ENCODE measurements at places on chromosomes 2 and 18.

- DNase-seq, result no peak
Measured at GRCh38 chr2:171762879-171763573, 75.8 kb downstream of the DYNC1I2 start.

DNA sequence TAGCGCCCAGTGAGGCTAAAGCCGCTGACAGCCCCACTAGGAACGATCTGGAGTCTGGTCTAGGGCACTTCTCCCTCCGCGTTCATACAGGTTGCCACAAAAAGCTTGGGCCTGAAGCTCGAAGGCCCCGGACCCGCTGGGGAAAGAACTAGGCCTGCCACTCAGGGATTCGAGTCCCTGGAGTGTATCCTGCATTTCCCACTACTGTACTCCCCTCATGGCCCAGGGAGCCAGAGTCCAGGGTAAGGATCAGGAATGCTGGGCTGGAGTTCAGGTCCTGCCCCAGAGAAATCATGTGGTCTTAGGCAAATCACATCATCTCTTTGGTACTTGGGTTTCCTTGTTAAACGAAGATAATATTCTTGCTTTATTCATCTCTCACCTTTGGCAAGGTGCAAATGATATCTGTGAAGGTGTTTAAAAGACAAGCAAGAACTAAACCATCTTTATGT, 1.4 kb upstream of the ZFP36L2 start:
- no peak for DNase-seq

DNA sequence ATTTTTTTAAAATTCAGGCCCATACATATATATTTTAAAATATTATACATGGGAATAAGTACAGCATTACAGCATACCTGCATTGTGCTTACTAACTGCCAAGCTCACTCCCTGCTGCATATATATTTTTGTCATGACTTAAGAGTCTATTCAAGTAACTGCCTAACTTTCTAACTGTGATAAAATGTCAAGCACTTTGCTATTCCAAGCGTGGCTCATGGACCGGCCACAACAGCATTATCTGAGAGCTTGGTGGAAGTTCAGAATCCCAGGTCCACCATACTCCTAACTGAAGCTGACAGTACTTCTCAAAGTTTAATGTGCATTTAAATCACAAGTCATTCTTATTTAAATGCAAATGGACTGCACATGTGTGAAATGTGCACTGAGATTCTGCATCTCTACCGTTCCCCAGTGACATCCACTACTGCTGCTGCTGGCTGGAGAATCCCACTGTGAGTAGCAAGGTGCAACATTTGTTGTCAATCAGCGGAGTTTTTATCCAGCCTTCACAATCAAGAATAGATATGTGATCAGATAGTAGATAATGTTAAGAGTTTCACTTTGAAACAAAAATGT, 79.1 kb downstream of the DYM start:
- DNase-seq, result no peak

DNA sequence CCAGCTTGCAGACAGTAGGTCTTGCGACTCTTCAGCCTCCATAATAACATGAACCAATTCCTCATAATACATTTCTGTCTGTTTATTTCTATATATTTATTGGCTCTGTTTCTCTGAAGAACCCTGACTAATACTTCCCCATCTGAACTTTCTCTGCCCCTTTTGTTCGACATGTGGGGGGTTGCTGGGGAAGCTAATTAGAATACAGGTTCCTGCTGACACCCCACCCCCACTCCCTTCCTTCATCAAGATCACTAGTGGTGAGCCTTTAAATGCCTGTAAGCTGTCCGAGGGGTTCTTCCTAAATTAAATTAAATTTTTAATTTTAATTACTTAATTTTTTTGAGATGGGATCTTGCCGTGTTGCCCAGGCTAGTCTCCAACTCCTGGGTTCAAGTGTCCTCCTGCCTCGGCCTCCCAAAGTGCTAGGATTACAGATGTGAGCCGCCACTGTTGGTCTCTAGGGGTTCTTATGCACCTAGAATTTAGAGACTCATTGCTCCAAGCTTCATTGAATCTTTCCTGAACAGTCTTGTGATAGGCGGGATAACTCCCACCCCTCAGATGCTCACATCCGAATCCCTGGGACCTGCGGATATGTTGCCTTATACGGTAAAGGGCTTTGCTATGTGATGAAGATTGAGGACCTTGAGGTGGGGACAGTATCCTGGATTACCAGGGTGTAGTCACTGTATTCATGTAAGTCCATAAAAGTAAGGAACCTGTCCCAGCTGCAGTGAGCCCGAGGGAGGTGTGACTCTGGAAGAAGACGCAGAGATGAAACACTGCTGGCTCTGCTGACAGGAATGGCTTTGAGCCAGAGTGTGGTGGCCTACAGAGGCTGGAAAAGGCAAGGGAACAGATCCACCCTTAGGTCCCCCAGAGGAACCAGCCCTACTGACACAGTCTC, 26.2 kb downstream of the HPCAL1 start:
- no peak for DNase-seq

- no peak for DNase-seq
Measured at GRCh38 chr2:236574424-236575145, 5.0 kb downstream of the ACKR3 start.

DNA sequence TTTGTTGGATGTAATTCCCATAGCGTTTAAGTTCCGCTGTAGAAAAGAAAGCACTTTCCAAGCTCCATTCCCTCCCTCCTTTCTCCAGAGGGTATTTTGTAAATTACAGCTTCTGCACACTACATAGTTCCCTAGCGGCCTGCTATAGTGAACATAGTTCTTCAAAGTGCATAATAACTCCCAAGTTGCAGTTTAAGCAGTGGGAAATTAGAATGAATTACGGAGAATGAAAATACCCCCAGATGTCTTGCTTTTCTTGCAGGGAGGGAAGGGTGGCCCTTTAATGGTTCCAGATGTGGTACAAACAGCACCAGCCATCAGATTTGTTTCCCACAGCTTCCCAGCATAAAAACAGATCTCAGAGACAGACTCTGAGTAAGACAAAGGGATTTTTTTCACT, 893.9 kb downstream of the SUCLG1 start:
- no peak for DNase-seq

- DNase-seq, result no peak
Measured at GRCh38 chr2:239212929-239213642, 187.7 kb downstream of the HDAC4 start.

DNA sequence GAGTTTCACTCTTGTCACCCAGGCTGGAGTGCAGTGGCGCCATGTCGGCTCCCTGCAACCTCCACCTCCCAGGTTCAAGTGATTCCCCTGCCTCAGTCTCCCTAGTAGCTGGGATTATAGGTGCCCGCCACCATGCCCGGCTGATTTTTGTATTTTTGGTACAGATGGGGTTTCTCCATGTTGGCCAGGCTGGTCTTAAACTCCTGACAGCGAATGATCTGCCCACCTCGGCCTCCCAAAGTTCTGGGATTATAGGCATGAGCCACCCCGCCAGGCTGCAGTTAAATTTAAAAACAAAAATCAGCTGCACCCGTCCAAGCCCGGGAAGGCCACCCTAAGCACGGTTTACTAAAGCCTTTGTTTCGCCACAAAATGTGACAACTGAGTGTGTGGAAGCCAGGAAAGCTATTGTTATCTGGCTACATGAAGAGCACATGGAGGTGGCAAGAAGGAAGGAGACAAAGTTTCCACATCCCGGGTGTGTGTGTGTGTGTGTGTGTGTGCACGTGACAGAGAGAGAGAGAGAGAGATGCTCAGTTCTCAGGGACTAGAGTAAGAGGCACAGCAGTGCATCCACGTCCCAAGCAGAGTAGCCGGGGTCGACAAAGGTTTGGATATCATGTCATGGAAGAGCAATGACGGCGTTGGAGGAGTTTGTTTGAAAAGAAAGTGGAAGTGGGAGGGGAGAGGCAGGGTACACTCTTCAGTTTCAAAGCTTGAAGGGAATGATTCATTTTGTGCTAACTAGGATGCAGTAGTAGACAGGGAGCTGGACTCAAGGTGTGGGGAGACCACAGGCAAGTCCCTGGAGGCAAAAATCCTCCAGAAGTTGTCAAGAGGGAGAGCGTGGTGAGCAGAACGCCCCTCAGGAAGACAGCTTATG, 20.1 kb downstream of the INPP5D start:
- DNase-seq, result no peak

DNA sequence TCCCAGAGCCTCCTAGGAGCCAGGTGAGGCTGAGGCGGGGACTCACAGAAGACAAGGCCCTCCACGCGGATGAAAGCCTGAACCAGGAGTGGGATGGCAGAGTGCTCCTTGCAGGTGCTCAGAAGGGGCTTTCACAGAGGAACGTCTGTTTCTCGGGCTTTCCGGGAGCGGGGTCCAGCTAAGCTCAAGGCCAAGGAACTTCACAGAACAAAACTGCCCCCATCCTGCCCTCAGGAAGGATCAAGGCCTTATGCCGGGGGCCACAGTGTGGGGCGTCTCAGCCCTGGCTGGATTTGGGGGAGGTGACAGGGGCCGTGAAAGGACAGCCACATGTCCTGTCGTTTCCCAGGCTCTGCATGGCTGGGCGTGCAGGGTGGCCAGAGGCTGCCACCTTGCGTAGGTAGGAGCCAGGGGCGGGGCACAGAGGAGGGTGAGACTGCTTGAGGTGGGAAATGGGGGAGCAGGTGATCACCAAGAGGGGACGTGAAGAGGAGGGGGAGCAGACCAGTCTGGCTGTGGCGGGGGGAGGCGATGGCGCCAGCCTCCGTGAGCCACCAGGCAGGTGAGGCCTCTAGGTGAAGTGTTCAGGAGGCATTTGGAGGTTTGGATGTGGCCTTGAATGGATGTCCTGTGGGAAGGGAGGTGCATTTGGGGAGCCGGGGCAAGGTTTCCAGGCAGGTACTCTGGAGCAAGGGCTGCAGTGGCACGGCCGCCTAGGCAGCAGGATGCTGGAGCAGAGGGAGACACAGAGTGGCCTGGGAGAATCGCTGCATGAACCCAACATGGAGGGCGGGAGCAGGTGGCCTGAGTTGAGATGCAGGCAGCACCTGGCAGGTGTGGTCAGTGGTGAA, 79.1 kb downstream of the TWIST2 start:
- no peak for DNase-seq

DNA sequence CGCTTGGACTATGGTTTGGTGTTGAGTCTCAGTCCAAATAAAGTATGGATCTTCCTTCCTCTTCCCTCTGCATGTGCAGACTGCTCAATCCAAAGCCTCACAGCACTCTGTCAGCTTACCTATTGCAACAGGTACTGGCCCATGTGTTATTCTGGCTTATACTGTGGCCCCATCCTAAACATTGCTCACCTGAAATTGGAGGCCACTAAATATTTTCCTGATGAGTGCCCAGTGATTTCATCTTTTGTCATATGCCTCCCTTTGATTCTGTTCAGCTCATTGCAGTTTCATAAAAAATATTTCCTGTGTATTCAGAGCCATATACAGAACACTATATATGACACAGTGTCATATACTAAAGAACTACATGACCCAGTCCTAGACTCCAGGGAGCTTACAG, 86.3 kb upstream of the FAM136A start:
- no peak for DNase-seq

GRCh38 chr2:181915102-181915501, 23.6 kb downstream of the ITPRID2 start:
- DNase-seq, result no peak

DNA sequence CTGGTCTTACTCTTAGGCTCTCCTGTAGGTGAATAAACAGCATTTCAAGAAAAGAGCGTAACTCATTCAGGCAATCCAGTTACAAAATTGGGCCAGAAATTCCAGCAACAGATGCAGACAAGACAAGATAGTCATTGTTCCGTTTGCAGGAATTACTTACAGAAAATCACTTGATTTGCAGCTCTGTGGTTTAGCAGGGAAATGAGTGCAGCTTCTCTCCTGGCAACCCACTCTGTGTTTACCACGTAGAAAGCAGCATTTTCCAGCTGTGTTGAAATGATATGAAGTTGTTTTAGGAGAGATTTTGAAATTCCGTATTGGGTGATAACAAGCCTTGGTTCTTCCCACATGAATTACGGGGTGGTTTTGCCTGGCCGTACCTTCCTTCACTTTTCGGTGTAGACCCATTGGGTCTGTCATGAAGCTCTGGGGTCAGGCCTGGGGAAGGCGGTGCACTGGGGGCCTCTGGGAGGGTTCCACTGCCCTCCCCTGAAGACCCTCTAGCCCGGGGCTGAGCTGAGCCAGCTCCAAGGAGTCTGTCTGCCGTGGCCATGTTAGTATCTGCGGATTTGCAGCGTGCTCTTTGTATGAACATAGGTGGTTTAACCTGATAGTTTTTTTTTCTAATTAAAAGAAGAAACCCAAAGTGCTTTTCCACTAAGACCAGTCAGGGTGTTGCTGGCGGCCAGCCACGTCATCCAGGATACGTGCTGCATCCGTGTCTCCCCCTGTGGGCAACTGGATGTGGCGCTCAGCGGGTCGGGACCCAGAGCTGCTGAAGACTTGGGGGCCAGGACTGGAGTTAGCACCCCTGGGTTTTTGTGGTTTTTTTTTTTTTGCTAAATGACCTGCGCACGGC, 58.9 kb upstream of the KCNG2 start:
- DNase-seq, result no peak

- no peak for DNase-seq
Measured at GRCh38 chr2:231386446-231386845, 9.1 kb upstream of the B3GNT7 start.

DNA sequence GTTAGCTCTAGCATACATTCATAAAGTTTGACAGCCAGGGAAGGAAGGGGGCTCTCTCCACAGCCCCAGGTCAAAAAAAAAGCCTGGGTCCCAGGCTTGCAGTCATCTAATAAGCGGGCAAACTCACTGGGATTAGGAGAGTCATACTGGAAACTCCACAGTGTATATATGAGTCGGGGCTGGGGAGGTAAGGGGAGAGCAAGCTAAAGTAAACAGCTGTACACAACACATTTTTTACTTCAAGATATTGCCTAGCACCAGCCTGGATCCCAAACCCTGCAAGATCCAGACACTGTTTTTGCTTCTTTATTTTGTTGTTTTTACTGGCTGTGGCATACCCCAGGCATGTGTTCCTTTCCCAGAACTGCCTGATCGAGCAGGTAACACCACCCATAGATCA, 291.3 kb upstream of the TANK start:
- DNase-seq, result no peak

DNA sequence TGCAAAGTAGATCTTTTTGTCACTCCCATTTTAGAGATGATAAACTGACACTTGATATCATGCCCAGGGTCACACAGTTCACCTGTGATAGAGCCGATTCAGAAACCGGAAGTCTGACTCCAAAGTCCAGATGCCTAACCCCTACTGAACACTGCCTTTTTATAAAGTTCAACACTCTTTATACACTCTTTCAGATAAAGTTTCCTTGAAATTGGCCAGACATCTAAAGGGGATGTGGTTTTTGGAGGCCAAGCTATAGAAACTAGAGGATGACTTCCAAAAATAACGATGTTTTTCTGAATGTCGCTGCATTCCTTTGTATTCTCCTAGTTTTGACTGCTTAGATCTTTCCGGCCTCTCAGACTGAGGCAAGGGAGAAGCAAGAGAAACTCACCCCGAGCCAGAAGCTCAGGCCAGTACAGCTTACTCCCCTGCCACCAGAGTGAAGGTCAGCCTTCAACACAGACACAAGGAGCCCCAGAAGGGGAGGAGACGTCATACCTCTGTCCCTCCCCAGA, 61.8 kb downstream of the NRP2 start:
- DNase-seq, result no peak

- no peak for DNase-seq
Measured at GRCh38 chr2:132979339-132980093, 309.5 kb upstream of the LYPD1 start.

- no peak for DNase-seq
Measured at GRCh38 chr2:227228061-227228667, 63.7 kb downstream of the COL4A3 start.

Data from GM18507 (cell line).